ENCODE measurements at places on chromosomes 7 and 10.

DNA sequence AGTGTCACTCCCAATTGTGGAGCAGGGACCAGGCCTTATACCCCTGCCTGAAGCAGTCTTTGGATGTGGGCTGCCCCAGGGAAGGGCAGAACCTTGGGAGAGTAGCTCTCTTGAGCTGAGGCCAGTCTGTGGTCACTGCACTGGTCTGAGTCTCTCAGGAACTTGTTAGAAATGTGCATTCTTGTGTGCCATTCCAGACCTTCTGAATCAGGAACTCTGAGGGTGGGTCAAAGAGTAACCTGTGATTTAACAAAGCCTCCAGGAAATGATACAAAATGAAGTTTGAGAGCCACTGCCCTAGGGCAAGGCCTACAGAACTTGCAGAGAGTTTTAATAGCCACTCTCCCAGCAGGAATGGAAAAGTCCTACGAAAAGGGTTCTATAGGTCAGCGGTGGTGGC lies 68.1 kb downstream of the LYZL1 start:
- no peak for DNase-seq

- DNase-seq, result no peak
Observed at GRCh38 chr7:54782314-54782713, 23.3 kb upstream of the SEC61G start.

DNA sequence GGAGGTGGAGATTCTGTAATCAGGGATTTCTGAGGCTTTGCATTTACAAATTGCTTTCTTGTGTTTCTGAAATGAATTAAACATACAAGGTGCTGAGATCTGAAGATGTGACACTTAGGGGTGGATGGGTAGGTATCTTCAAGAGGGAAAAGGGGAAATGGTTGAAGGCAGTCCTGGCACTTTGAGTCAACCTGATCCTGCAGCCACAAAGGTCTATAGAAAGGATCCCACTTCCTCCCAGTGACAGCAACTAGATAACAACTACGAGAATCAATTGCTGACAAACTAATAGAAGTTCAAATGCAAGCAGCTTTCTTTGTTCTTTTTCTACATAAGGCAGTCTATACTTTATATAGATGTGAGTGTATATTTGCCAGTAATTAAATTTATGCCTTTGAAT lies 553.3 kb downstream of the MDFIC start:
- no peak for DNase-seq

DNA sequence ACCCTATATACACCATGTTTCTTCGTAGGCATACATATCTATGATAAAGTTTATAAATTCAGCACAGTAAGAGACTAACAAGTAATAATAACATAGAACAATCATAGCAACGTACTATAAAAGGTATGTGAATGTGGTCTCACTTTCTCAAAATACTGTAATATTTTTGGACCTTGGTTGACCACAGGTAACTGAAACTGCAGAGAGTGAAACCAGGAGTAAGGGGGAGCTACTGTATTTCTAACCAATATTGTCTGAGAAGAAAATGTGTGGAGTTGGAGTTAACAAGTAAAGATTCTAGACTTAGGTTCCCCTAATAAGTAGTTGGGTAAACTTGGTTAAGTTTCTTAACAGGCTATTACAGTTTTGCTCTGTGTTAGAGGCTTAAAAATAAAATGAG lies 72.1 kb downstream of the GNAI1 start:
- no peak for DNase-seq

- no peak for DNase-seq
Observed at GRCh38 chr10:17244700-17245365, 16.8 kb downstream of the VIM start.

DNA sequence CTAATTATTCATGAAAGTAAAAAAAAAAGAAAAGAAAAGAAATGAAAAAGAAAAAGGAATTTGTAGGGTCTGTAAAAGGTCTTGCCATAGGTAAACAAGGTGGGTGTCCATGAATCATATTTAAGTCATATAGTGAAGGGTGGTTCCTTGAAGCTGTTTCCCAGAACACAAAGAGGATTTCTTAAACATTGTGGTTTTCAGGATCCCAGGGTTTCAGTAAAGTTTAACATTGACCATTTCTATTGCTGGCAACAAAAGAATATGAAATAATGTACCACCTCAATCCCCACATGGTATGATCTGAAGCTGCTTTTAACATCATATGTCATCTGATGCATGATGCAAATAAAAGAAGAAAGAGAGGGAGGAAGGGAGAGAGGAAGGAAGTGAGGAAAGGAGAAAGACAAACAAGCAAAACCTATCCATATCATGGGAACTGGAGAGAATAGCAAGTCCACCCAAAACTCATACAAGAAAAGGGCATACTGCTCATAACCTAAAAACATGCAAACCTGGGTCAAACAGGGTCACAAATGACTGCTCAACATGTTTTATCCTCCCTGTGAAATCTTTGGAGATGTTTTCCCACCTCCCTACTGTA lies 663.5 kb downstream of the SORCS1 start:
- no peak for DNase-seq

GRCh38 chr7:78497728-78498427 lies 699.3 kb downstream of the PHTF2 start:
- no peak for DNase-seq

- no peak for DNase-seq
Observed at GRCh38 chr10:118394301-118395200, 52.4 kb upstream of the FAM204A start.

GRCh38 chr7:124269774-124270173 lies 236.9 kb upstream of the TMEM229A start:
- DNase-seq, result no peak

DNA sequence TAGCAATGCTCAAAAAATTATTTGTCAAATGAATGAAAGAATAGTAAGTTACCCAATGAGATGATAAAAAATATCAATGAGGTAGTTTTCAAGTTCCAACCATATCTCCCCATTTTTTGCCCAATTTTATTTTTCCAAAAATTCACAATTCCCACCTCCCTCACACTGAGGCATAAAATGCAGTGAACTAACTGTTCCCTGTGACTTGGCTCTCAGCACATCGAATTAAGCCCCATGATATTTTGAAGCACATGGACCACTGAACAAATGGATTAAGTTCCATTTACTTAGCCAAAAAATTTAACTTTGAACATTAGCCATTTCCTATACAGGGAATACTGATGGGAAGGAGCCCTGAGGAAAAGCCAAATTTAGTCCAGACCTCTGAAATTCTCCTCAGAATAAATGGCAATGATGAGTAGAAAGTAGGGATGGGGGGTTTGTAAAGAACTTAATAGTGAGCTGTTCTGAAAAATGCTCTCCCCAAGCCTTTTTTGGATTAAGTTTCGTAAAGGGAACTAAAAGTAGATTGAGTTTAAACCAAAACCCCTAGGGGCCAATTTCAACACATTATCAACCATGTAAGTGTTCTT lies 166.3 kb upstream of the GRM3 start:
- DNase-seq, result no peak

DNA sequence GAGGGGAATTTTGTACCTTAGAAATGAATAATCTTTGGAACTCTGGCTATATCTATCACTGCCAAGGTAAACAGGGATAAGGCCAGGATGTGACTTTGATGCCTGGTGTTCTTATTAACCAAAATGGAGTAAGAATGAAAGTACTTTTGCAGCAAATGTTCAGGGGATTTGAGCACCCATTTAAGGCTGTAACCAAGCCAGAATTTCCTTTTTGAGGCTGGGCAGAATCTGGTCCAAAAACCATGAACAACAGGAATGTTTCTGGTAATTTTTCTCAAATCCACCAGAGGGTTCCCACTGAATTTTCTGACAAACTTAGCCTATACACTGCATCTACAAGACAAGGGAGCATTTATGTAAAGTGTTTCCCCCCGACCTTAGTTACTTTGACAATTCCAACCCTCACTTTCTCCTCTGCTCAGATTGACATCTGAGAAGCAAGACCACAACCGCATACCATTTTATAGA lies 120.6 kb downstream of the BAMBI start:
- DNase-seq, result no peak

DNA sequence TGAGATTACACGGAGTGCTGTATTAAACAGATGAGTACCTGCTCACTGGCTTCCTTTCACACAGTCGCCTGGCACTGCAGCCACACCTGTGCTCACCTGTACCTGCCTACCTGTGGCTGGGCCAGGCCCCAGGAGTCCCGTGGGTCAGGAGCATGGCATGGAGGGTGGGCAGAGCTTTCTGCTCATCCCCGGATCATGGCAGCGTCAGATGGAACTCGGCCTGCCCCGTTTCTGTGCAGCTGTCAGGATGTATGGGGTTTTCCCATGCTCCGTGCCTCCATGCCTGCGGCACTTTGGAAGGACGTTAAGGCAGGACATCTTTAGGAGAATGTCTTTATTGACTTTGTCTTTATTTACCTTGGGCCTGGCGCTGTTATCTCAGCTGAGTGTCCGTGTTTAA lies 112.2 kb downstream of the MGMT start:
- DNase-seq, result no peak

GRCh38 chr7:113799896-113800295 lies 118.9 kb downstream of the PPP1R3A start:
- no peak for DNase-seq

- DNase-seq, result no peak
Observed at GRCh38 chr7:55133630-55134358, 115.0 kb downstream of the EGFR start.

GRCh38 chr7:3434611-3435010 lies 133.6 kb downstream of the SDK1 start:
- DNase-seq, result no peak

DNA sequence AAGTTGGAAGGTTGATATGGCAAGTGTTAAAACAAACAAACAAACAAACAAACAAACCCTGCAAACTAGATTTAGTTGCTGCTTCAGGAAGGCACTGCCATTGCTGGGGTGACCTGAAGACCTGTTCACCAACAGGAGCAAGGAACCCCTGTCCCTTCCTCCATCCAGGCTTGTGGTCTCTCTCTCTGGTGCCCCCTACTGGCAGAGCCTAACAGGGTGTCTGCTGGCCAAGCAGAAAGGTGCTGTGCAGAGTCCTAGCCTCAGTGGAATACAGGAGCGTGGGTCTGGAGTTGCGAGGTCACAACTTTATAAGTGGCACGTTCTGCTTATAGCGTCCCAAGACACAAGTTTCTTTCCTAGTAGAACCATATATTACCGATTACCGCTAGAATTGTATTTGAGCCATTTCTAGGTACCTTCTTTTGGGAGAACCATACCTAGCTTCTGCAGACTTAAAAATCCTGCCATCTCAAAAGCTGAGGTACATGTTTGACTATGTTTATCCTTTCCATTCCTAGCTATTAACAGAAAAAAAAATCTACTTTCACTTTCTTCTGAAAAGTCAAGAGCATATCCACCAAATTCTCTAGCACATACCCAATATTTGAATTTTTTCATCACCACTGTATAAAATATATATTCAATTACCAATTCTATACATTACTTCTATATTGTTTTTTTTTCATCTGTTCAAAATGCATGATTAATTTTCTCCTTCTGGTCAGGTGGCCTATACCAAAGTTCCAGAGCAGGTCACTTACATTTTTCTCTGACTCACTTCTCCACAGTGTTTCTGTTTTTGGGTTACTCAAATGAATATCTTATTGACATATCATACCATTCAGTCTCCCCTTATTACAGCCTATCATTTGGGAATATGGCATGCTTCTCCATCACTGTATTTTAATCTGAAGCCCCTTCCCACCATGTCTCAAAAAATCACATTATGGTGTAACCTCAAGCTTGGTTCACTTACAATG lies 29.1 kb upstream of the CALD1 start:
- peak; percentile 67 for DNase-seq

DNA sequence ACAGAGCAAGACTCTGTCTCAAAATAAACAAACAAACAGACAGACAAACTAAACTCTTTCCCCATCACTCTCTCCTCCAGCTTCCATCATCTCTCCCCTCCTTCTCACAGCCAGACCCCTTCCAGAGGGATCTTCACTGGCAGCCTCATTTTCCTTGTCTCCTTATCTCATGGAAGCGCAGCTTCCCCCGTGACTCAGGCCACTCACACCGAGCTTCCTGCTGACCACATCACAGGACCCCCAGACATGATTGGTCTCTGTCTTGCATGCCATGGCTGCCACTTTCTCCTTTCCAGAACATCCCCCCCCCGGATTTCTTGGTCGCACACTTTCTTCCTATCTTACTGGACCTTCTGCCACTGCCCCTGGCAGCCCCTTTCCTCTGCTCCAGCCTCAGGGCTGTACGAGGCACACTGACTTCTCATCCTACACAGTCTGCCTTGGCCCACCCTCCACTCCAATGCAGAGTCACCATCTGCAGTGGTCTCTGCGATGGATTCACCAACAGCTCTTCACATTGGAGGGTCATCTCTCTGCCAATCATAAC lies 4.9 kb upstream of the INSIG1 start:
- DNase-seq, result no peak

DNA sequence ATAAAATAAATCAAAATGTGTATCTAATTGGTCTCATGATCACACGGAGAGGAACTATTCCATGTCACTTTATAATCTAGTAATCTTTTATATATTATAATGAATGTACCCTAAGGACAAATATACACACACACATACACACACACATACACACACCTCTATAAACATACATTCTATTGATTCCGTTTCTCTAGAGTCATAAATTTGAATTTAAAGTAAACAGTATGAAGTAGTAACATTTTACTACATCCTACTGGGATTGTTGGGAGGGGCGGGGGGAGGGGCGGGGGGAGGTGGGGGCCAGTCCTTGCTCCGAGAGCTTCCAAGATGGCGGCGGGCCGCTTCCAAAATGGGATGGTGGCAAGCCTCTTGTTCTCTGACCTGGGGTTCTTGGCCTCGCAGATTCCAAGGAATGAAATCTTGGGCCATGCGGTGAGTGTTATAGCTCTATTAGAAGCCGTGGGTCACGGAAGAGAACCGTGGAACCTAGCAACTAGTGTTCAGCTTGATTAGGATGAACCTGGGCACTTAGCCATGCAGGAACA lies 143.2 kb downstream of the REEP3 start:
- DNase-seq, result no peak

DNA sequence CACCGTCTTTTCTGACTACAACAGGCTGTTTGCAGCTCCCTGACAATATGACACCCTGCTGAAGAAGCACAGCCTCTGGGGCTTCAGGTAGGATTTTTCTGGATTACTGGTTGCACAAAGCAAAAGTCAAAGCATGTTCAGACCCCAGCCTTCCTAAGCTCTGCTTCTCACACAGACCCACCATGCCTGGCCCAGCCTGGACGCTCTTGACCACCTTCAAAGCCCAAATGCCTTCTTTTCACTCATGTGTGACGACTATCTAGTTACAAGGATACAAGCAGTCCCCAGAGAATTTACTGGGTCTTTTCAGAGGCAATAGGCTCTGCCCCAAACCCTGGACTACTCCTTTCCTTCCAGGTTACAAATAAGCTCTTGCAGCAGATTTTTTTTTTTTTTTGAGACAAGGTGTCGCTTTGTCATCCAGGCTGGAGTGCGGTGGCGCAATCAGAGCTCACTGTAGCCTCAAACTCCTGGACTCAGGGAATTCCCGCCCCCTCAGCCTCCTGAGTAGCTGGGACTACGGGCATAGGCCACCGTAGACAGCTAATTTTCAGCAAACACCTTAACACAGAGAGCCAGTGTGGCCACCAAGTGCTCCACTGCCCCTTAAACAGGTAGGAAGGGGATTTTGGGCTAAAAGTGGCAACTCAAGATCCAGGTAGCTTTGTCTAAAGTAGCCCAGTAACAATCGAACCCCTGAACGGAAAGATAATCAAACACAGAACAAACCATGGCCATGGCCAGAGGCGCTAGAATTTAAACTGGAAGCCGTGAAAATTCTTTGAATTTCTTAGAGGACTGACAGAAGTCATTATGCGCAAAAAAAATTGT lies 16.2 kb downstream of the SVIL start:
- DNase-seq, result no peak
